Uterus (tissue), 4 donors: ENCODE measurements at places on chromosomes 6 and 20. TPM values are rescaled to one million over a fixed set of nuclear protein-coding genes. Genes with fewer than 3 reads are reported as not detected.

Gene SAMD5
- total RNA-seq, result 15.0 TPM

Gene SLA2
- total RNA-seq, result not detected

Gene RFX6
- total RNA-seq, result not detected

Gene ATP6V1G2
- total RNA-seq, result not detected

Gene OR12D3
- total RNA-seq, result not detected
